Progenitor cell of endocrine pancreas (in vitro differentiated cells): ENCODE measurements at places on chromosomes 3 and 15. TPM values are rescaled to one million over a fixed set of nuclear protein-coding genes. Genes with fewer than 3 reads are reported as not detected.

DNA sequence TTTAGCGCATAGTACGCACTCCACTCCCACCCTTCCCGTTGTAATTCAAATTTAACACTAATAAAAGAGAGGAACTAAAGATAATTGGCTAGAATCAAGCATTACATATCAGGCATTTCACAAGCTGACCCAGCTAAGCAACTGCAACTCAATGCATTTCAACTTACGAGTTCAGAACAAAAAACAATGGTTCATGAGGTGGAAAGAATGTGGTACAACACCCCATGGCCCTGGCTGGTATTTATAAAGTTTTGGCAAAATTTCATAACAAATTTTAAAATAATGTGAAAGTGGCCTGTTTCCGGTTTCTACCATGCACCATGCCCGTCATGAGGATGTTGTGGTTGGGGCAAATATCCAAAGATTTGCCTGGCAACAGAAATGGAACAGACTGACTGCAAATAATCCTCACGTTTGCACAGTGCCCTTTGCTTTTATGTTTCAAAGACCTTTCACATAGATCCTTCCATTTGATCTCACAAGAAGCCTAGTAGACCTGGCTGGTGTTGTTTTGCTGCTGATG, 455.3 kb upstream of the NR2F2 start:
- no peak for DNase-seq

DNA sequence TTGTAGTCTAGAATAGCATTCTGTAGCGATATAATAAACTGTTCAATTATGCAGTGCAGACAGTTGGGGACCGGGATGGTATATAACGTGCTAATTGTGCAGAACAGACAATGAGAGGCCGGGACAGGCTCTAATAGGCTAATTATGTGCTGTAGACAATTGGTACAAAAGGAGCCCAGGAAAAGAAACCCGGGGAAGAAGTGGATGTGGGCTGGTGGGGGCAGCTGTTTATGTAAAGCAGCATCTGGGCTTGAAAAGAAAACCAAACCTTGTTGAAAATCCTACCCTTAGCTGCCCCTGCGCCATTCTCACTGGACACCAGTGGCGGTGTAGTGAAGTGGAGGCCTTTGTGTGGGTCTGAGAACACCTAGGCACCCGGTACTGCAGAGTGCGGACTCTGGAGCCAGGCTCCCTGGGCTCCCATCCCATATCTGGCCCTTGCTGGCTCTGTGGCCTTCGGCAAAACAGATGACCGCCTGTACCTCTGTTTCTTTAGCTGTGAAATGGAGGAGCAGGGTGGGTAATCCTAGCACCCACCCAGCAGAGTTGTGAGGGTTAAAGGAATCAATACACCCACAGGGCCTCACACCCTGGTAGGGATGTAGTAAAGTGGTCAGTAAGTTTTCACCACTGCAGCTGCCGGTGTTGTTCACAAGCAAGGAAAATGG, 51.5 kb downstream of the CMTM6 start:
- no peak for DNase-seq

GRCh38 chr3:159817126-159817525, 171.5 kb upstream of the IL12A start:
- no peak for DNase-seq

- DNase-seq = no peak
Observed at GRCh38 chr3:176785171-176785570, 412.1 kb downstream of the TBL1XR1 start.

GRCh38 chr3:178669758-178670157, 133.5 kb downstream of the KCNMB2 start:
- DNase-seq = no peak

DNA sequence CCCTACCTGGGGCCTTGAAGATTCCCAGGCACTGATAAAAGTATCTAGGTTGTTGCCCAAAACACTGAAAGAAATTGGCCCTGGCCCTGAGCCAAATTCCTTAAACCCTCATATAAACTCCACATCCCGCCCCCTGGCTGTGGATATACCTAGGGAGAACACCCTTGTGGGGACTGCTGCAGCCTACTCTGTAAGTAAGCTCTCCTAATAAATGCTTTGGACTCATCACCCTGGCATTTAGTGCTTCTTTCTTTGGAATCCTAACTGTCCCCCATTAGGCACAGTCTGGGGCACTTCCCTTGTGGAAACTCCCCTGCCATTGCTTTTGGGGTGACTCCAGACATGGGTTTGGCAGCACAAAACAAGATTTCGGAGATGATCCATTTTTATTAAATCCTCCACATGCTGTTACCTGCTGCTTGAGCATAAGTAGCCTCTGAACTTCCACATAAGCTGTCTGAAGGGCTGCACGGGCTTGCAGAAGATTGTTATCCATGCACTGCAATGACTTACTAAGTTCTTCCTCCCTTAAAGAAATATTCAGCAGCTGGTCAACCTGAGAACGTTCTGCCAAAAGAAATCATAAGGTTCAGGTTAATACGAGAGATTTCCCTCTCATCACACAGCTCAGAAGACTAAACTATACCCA, 46.4 kb downstream of the ZNF106 start:
- no peak for DNase-seq

- no peak for DNase-seq
Observed at GRCh38 chr3:152860736-152861135, 25.8 kb downstream of the P2RY1 start.

DNA sequence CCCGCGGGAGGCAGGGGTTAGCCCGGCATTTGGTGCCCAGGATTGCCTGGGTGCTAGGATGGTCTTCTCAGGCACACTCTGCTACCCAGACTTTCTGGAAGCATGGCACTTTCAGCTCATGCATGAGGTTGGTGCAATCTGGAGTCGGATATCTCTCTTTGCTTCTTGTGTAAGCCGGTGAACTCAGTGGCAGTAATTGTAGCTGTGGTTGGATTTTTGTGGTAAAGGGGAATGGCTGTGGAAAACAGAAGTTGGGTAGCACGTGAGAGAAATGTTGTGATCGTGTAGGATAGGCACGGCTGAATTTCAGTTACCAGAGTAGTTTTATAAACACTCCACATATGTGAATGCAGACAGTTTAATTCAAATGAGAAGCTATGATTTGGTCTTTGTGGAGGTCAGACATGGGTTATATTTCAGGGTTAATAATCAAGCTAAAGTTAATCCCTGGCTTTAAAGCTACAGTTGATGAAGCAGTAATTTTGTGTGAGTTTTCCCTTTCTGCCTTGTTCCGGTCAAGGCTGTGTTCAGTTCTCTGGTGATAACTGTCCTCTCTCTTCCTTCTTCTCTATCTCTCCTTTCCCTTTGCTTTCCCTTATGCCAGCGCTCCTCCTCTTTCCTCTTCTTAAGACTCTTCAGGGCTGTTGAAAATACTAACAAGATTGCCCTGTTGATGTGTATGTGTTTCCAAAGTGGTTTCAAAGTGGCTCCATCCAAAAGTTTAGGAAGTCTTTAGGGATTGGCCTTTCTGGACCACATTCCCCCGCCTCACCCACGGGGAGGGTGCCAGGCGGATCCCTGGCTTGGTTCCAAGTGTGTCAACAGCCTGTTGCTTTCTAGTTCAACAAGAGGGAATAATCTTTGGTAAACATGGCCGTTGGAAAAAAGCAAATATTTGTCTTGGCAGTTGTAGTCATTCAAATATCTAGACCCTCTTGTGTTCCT, 404.6 kb upstream of the C2CD4B start:
- no peak for DNase-seq

GRCh38 chr3:197975311-197975710, 15.3 kb downstream of the LMLN start:
- DNase-seq = no peak

DNA sequence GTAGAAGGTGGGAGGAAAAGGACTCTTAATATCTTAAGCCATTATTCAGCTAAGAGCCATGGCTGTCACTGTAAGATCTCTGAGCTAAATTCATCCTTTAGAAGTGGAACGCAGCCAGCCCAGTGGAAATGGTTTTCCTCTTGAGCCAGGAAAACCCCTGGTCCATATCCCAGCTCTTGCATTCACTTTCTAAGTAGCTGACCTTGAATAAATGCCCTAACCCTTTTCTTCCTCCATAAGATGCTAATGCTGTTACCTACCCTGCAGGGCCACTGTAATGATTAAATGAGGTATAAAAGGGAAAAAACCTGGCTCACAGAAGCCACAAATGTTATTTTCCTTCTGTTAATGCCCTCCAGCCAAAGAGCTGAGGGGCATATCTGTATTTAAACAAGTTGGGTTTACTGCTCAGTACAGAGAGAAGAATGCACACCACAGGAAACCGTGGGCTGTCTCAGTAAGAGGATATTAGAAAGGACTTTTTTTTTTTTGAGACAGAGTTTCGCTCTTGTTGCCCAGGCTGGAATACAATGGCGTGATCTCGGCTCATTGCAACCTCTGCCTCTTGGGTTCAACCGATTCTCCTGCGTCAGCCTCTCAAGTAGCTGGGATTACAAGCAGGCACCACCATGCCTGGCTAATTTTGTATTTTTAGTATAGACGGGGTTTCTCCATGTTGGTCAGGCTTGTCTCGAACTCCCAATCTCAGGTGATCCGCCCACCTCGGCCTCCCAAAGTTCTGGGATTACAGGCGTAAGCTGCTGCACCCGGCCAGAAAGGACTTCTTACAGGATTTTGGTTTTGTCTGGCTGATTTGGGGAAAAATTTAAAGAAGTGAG, 6.8 kb downstream of the UBL7 start:
- DNase-seq = no peak

- DNase-seq = no peak
Observed at GRCh38 chr15:73921254-73921925, 4.9 kb upstream of the LOXL1 start.

- no peak for DNase-seq
Observed at GRCh38 chr3:97970956-97971620, 1.1 kb downstream of the RIOX2 start.

DNA sequence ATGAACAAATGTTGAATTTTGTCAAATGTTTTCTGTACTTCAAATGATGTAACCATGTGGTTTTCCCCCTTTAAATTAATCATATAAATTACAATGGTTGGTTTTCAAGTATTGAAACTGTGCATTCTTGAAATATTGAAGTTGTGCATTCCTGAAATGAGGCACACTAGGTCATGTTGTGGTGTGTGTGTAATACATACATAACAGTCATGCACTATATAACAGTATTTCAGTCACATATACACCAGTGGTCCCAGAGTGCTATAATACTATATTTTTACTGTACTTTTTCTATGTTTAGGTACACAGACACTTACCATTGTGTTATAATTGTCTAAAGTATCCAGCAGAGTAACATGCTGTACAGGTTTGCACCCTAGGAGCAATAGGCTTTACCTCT, 11.0 kb upstream of the IQCF5 start:
- no peak for DNase-seq

DNA sequence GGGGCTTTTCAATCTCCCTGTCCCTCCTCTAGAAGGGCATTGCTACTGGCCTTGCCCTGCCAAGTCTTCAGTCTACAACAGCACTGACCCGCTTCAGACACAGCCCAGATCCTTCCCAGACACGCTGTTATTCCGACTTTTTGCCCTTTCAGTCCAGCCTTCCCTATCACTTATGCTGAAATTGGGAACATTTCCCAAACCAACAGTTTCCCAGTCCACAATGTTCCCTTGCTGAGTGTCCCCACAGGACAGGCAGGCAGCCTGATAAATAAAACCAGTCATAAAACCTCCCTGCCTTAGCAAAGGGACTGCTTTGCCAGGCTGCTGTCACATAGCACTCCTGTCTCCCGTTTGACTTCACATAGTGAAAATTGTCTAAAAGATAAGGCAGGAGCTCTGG, 43.5 kb downstream of the GOLGA6L2 start:
- DNase-seq = no peak

DNA sequence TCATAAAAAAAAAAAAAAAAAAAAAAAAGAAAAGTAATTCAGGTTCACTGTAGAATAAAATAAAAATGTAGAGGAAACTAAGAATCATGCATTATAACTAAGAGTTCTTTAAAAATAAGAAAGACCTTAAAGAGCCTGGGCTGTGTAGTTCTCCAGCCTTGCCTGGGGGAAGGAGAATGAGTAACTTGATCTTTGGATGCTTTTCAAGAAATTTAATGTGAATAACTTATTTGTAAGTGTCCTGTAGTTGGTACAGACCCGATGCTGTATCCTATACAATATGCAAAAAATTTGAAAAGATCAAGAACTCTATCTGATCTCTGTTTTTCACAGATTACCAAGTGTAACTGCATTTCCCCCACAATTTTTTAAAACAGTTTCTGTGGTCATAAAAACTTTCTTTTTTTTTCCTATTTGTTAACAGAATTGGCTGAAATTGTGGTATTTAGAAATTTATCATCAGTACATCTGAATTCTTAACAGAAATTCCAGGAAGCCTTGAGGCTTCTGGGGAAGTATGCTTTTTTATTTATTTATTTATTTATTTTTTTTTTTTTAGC, 195.3 kb downstream of the THRB start:
- DNase-seq = no peak

- DNase-seq = no peak
Observed at GRCh38 chr3:142853270-142854168, 35.4 kb downstream of the PCOLCE2 start.

GRCh38 chr3:38163117-38163840, 2.1 kb upstream of the OXSR1 start:
- no peak for DNase-seq

DNA sequence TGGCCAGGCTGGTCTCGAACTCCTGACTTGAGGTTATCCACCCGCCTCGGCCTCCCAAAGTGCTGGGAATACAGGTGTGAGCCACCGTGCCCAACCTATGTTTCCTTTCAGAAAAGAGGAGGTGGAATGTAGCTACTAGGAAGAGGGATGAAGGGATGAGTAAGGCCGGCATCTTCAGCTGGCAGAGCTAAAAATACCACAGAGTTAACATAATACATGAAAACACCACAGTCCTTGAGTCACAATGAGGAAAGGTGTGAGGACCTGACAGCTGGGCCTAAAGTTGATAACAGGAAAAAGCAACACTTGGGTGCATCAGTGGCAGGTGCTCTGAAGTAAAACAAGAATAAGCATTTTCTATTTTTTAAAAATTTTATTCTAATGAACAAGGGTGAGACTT, 392.2 kb downstream of the DIPK2A start:
- DNase-seq = no peak

GRCh38 chr3:50089609-50089945, 858 bp downstream of the RBM5 start:
- DNase-seq = no peak

- DNase-seq = no peak
Observed at GRCh38 chr3:31848911-31849310, 132.2 kb downstream of the OSBPL10 start.

GRCh38 chr3:122189357-122189756, 5.9 kb downstream of the CASR start:
- DNase-seq = no peak

DNA sequence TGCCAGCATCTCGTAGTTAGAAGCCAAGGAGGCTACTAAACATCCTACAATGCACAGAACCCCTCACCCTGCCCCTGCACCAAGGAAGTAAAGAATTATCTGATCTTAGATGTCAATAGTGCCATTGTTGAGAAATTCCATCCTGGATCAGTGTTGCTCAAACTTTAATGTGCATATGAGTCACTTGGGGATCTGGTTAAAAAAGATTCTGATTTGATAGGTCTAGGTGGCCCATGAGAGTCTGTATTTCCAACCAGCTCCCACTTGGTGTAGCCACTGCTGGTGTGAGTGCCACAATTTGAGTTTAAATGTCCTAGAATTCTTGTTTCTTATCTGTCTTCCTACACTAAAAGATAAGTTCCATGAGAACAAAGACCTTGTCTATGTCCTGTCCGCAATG, 43.7 kb downstream of the TMEM45A start:
- DNase-seq = no peak

C3orf70 gene
- total RNA-seq = 5.8 and 5.9 TPM in 2 replicates

PPP1R14D gene
- total RNA-seq = 0.81 and 1.5 TPM in 2 replicates

TMEM115 gene
- 32.7 and 33.0 TPM in 2 replicates for total RNA-seq

TERC gene
- total RNA-seq = 9.1 and 12.4 TPM in 2 replicates

FBXO40 gene
- total RNA-seq = not detected in 2 replicates

HOMER2 gene
- total RNA-seq = 21.0 TPM in 2 replicates

PSTPIP1 gene
- not detected in 2 replicates for total RNA-seq

ADAMTS17 gene
- 3.5 and 4.7 TPM in 2 replicates for total RNA-seq

CCDC39 gene
- 0.22 and 0.29 TPM in 2 replicates for total RNA-seq

CD80 gene
- total RNA-seq = 0.20 and 0.24 TPM in 2 replicates

PSMA4 gene
- 214 and 221 TPM in 2 replicates for total RNA-seq
